ENCODE measurements at places on chromosomes 12 and 14. TPM values are rescaled to one million over a fixed set of nuclear protein-coding genes. Genes with fewer than 3 reads are reported as not detected.

CLEC1B gene
- total RNA-seq = 0.33 TPM

KTN1 gene
- total RNA-seq = 70.7 TPM

GPRC5D gene
- total RNA-seq = 0.22 TPM

CLEC4E gene
- total RNA-seq = not detected

RFLNA gene
- total RNA-seq = 3.8 TPM

FBLN5 gene
- 4.2 TPM for total RNA-seq

TRPV4 gene
- total RNA-seq = 2.5 TPM

SYNDIG1L gene
- not detected for total RNA-seq

ACRBP gene
- not detected for total RNA-seq

MARCHF9 gene
- 2.0 TPM for total RNA-seq

BMAL2 gene
- total RNA-seq = 1.6 TPM

SERPINA1 gene
- total RNA-seq = 0.22 TPM
